Activated B cell treated with CpG ODN at 0.5 μM for 24 hours (primary cell): ENCODE measurements at places on chromosomes 12 and 14. TPM values are rescaled to one million over a fixed set of nuclear protein-coding genes. Genes with fewer than 3 reads are reported as not detected.

Gene KLRK1
- total RNA-seq: 0.56 and 0.98 TPM in 2 replicates

Gene TSPAN19
- not detected in 2 replicates for total RNA-seq

Gene LRTM2
- not detected in 2 replicates for total RNA-seq

Gene OTOGL
- not detected in 2 replicates for total RNA-seq

Gene FOXN4
- not detected in 2 replicates for total RNA-seq

Gene SLC39A5
- 0.37 and 1.00 TPM in 2 replicates for total RNA-seq

Gene EXOC3L4
- not detected in 2 replicates for total RNA-seq

DNA sequence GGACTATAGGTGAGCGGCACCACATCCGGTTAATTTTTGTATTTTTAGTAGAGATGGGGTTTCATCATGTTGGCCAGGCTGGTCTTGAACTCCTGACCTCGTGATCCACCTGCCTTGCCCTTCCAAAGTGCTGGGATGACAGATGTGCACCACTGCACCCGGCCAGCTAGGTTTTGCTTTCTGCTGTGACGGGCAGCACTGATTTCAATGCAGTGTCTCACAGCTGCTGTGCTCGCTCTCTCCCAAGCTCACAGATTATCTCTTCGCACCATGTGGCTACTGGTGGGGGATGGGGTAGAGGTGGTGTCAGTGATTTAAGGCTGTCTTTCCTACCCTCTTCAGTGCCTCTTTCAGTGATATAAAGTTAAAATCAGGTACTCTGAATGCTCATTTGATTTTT, 909.1 kb downstream of the TRHDE start:
- no peak overlapping the region for H3K27ac ChIP-seq
- no peaks in the 10 kb centered on the region for H3K36me3 ChIP-seq
- H3K4me3 ChIP-seq: no peak overlapping the region

DNA sequence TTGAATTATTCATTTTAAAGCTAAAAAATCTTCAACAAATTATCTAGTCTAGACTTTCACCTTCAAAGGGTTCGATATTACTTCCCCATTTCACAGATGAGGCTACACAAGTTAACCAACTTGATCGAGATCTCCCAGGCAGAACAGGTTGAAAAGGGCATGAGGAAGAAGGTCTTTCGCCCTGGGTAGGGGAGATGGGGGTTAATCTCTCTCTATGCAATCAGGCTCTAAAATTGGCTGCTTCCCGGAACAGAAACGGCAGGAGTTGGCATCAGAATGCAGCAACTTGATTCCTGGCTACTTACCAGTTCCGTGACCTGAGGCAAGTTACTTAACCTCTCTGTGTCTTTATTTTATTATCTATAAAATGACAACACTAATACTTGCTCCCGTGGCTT, 2.4 kb upstream of the CISTR start:
- no peak for DNase-seq
- no peak overlapping the region for H3K4me3 ChIP-seq
- peaks cover 22% of the 10 kb centered on the region for H3K4me1 ChIP-seq
- no peak overlapping the region for H3K27ac ChIP-seq
- H3K27me3 ChIP-seq: peaks cover 13% of the 10 kb centered on the region

- H3K4me3 ChIP-seq: no peak overlapping the region
- H3K27ac ChIP-seq: no peak overlapping the region
- DNase-seq: no peak
- peaks cover 4% of the 10 kb centered on the region for H3K4me1 ChIP-seq
- H3K36me3 ChIP-seq: no peaks in the 10 kb centered on the region
- H3K27me3 ChIP-seq: peaks cover 6% of the 10 kb centered on the region
Measured at GRCh38 chr12:124583854-124584253, 16.4 kb upstream of the NCOR2 start.

DNA sequence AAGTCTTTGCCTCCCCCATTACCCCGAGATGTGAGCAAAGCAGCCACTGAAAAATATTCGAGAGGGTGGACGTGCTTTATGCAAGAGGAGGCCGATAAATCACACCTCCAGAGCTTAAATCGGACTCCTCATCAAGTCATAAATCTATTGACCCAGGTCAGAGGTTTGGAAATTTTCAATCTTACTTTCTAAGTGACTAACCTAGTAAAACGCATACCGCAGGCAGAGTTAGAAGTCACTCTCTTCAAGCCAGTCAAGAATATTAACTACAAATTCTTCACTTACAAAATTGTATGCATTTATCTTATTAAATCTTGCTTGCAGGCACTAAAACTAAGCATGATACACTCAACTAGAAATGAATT, 34.9 kb downstream of the GPHB5 start:
- H3K36me3 ChIP-seq: no peaks in the 10 kb centered on the region
- H3K27ac ChIP-seq: no peak overlapping the region
- H3K27me3 ChIP-seq: no peaks in the 10 kb centered on the region
- H3K4me3 ChIP-seq: no peak overlapping the region
- DNase-seq: no peak
- H3K4me1 ChIP-seq: no peaks in the 10 kb centered on the region

GRCh38 chr14:103104654-103105452, 10.3 kb downstream of the EXOC3L4 start:
- peak overlapping the region; percentile 18 for H3K27ac ChIP-seq
- H3K4me3 ChIP-seq: peak overlapping the region; percentile 11
- no peaks in the 10 kb centered on the region for H3K36me3 ChIP-seq
